Epithelial cell of proximal tubule (primary cell): ENCODE measurements at places on chromosomes 5 and 9.

GRCh38 chr5:124871303-124871702 lies 124.9 kb upstream of the ZNF608 start:
- DNase-seq = no peak

GRCh38 chr5:160565376-160565775 lies 143.7 kb downstream of the PTTG1 start:
- no peak for DNase-seq

DNA sequence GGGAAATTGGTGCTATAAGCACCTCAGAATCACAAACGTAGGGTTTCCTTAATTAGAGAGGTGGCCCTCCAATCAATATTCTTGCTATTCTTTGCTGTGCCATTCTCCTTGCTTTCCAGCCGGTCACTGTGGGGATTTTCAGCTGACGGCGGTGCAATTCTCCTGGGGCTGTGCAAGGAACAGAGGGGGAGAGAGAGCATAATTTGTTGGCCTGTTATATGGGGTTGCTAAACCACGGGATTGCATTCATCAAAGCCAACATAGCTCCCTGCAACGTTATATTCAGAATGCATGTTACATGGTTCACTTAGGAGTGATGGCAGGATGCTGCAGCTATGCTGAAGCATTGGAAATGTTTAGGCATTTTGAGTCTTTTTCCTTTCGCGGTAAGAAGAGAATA lies 441.3 kb upstream of the CLINT1 start:
- DNase-seq = no peak

GRCh38 chr9:1046639-1047572 lies 3.3 kb upstream of the DMRT2 start:
- DNase-seq = no peak

DNA sequence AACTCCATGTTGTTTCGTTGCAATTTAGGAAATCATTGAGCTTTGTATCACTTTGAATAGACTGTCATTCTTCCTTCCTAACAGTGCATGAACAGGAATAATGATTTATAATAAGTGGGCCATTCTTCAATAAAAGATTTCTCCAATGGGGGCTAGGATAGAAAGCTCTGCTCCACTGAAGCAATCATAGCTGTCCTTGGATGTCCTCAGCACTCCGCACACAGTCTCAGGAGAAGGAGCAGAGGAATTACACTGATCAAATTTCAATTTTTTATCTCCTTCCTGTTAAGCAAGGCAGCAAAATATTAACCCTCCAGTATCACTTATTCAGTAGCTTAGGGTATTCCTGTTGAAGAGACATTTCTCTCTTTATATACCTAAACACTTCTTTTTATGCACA lies 532.7 kb upstream of the ST8SIA4 start:
- DNase-seq = peak; percentile 36

GRCh38 chr9:94697972-94698581 lies 28.4 kb upstream of the AOPEP start:
- peak; percentile 78 for DNase-seq

DNA sequence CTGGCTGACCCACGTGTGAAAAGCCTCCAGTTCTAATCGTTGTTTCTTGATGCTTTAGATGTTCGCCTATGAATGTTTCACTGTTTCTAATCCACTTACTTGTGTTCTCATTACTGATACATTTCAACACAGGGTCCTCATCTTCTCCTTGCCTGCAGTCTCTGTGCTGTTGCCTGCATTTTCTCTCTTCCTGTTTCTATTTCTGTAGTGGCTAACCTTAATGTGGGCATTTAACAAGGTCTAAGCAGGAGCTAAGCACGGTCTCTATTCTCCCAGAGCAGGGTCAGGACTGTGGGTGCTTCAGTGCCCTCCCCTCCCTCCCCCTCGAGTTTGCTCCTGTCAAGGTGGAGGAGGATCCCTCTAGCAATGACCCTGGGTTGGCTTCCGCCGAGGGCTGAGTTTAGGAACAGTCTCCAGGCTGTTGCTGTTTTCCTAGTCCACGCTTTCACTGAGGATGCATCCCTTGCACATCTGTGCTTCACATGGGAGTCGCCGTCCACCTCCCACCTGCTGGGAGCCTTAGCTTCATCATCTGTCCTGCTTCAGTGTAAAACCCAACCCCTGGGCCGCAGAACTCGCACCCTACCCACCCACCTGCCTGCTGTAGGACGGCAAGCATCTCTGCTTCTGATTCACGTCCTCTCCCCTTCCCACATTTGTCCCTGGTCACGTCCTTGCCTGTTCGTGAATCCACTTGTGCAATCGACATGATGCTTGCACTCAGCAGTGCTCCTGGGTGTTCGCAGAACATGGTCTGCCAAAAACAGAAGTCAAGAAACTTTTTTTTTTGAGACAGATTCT lies 2.4 kb upstream of the EXOC3 start:
- no peak for DNase-seq

DNA sequence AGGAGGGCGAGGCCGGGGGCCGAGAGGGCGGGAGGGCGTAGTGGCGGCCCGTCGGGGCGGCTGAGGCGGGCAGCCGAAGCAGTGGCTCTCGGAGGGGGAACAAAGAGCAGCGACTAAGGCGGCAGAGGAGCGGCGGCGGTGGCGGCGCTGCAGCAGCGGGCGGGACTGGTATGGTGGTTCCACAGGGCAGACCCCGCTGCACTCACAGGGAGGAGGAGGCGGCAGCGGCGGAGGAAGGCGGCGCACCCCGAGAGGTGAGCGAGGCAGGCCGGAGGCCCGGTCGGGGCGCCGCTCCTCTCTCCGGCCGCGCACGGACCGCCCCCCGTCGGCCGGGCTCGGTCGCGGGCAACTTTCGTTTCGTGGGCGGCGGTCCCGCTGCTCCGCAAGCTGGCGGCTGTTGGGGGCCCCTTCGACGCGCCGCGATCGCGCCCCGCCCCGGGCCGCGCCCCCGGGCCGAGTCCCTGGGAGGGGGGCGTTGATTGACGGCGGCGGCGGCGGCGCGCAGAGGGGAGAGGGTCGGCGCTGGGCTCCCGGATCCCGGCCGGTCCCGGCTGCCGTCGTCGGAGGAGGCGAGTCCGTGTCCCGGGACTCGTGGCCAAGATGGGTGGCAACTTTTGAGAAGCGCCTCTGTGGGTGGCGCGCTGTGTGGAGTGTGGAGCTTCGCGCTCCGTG lies 467 bp downstream of the CNOT6 start:
- no peak for DNase-seq

- DNase-seq = no peak
Observed at GRCh38 chr5:100904259-100904861, 1.3 kb upstream of the ST8SIA4 start.

GRCh38 chr9:111815285-111816070 lies 20.7 kb upstream of the SHOC1 start:
- DNase-seq = no peak

DNA sequence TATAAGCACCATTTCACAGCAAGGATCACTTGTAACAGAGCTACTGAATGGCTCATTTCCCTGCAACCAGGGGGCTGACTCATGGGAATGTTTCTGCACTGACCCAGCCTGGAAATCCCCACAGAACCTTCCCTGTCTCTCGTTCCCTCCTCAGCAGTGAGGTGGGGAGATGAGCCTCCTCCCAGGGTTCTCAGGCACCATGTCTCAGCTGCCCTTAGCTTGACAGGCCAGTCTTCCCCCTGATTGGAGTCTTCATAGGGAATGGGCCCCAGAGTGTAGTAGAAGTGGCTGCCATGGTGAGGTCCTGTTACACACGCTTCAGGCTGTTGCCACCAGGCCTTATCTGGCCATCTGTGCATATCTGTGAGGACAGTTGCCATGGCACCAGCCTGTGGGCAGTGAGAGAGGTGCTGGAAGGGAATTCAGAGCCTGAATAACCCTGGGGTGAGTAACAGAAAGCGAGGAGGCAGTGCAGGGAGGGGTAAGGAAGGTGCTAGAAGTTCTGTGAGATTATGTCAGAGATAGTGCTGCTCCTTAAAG lies 324.4 kb downstream of the ENC1 start:
- DNase-seq = peak; percentile 95

DNA sequence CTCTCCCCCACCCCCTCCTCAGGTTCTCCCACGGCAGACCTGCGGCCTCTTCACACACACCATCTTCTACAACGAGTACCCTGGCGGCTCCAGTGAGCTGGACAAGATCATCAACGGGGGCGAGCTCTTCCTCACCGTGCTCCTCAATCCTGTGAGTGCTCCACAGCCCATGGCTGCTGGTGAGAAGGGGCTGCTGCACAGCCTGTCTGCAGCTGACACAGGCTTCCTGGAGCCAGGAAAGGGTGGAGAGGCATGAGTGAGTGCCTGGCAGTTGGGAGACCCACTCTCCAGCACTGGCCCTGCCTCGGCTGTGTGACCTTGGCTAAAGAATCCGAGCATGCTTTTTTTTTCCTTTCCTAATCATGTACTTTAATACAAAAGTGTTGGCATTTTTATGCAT lies 31.3 kb downstream of the NDST1 start:
- no peak for DNase-seq

GRCh38 chr9:107600060-107600573 lies 110.5 kb upstream of the KLF4 start:
- no peak for DNase-seq

DNA sequence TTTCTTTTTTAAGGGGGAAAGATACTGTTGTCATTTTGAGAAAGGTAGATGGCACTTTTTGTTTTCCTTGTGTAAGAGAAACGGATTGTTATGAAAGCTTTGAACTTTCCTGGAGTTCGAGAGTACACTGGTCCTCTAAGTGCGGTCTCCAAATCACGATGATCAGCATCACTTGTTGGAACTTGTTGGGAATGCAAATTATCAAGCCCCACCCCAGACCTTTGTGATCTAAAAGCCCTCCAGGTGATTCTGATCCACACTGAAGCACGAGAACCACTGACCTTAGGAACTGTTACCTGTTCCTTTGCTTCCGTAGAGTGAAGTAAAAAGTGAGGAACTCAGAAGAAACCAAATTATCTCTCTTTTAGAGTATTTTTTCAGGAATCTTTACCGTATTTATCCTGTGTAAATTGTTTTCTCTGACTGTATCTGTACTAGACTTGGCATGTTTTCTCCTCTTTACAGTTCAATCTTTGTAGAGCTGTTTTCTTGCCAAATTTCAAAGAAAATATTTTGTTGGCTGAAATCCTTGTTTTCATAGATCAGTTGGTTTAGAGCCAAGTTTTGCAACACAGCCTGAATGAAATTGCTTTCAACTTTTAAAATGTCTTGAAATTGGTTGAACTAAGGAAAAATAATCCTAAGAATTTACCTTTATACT lies 4.0 kb downstream of the MAT2B start:
- DNase-seq = no peak

DNA sequence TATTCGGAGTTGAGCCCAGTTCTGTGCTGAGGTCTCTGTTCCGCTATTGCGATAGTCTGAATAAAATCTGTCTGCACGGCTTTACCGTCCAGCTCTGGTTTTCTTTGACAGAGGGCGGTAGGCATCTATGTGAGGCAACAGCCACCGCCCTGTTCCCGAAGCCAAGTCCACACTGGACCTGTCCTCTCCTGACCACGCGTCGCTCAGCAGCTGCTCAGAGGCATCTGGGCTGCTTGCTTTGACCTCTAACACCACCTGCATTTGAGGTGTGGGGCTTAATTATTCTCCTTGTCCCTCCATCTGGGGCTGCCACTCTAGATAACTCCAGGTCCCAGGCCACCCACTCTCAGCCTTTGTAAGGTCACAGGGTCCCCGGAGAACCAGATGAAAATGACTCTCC lies 168.4 kb upstream of the SMIM23 start:
- DNase-seq = no peak

DNA sequence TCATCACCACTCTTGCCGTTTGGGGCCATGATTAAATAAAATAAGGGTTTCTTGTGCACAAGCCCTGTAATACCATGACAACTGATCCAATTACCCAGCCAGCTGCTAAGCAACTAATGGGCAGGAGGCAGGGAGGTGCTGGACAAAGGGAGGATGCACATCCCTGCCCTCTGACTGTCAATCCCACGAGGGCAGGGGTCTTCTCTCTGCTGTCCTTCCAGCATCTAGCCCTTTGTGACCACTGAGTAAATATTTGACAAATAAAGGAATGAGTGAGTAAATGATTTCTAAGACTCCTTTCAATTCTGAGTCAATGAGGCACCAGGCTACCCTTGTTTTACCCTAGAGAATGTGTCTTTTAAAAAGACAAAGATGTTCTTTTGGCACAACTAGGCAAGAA lies 247.1 kb downstream of the SYK start:
- no peak for DNase-seq

- no peak for DNase-seq
Observed at GRCh38 chr9:104774831-104775573, 11.1 kb downstream of the NIPSNAP3B start.

GRCh38 chr5:135467051-135467625 lies 15.0 kb upstream of the TIFAB start:
- no peak for DNase-seq

- DNase-seq = no peak
Observed at GRCh38 chr9:89277454-89277853, 33.5 kb upstream of the CKS2 start.

GRCh38 chr9:38119560-38120236 lies 50.7 kb upstream of the SHB start:
- DNase-seq = no peak

- DNase-seq = no peak
Observed at GRCh38 chr5:72835633-72836032, 19.2 kb downstream of the TNPO1 start.

DNA sequence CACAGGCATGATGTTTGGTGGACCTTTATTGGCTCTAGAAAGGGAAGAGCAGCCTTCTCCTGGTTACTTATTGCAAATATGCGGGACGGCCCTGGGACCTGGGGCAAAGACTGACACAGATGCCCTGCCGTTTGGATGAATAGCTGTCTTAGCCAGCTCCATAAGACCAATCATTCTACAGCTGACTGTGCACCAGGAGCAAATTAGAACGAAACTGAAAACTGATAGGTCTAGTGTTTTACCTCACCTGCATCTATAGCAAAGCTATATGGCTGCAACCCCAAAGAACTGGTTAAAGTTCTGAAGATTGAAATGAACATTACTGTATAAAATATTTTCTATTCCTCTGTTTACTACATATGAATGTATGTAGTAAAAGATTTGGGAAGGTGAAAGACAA lies 34.2 kb upstream of the BNC2 start:
- no peak for DNase-seq

DNA sequence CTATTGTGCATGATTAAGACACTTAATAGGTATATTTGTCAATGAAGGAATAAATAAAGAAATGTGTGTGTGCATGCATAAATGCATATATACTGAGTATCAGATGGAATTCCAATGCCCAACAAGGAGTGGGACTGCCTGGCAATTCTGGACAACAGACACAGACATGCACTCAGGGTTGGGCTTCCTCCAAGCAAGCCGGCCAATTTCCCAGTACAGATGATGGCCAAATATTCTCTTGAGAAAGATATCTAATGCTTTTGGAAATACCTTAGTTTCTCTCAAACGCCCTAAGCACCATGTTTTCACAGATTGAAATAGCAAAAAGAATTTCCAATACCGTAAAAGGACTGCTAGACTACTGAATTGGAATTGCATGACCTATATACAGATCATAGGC lies 11.1 kb downstream of the FTMT start:
- DNase-seq = no peak

GRCh38 chr9:99431103-99431502 lies 209.0 kb downstream of the SEC61B start:
- DNase-seq = no peak

DNA sequence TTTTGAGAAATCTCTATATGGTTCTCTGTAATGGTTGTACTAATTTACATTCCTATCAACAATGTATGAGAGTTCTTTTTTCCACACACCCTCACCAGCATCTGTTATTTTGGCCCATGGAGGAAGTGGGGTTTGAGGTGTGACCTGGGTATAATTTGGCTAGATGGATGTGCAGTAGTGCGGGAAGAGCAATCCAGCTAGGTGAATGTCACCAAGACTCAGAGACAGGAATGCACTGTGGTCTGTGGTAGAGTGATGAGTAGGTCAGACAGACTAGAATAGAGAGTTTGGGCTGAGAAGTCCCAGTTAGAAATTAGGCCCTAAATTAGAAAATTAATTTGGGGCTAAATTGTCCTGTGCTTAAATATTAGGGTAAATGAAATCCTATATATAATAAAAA lies 32.8 kb upstream of the PIP5K1B start:
- no peak for DNase-seq
